Immature natural killer cell (primary cell): ENCODE measurements at places on chromosomes 1 and 21.
A peak's percentile ranks its signal among the peaks of the same experiment; 100 is the strongest.

DNA sequence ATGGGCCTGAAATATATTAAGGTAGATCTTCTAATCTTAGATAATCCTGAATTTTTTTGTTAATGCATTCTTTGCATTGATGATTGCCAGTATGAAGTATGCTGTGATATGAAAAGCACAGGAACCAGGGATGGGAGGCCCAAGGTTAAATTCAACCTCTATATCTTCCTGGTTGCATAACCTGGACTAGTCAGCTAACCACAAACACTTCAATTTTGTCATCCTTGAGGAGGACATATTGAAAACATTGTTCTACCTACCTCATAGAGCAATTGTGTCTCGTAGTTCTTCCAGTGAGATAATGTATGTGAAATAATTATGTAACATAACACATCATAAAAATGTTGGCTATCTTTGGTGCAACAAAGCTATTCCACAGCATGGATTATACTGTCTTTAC is 25.6 kb downstream of the PDC start:
- H3K36me3 ChIP-seq = no peaks in the 10 kb centered on the region
- no peak overlapping the region for H3K27ac ChIP-seq
- no peak for DNase-seq
- peaks cover 1% of the 10 kb centered on the region for H3K27me3 ChIP-seq
- no peaks in the 10 kb centered on the region for H3K4me1 ChIP-seq

DNA sequence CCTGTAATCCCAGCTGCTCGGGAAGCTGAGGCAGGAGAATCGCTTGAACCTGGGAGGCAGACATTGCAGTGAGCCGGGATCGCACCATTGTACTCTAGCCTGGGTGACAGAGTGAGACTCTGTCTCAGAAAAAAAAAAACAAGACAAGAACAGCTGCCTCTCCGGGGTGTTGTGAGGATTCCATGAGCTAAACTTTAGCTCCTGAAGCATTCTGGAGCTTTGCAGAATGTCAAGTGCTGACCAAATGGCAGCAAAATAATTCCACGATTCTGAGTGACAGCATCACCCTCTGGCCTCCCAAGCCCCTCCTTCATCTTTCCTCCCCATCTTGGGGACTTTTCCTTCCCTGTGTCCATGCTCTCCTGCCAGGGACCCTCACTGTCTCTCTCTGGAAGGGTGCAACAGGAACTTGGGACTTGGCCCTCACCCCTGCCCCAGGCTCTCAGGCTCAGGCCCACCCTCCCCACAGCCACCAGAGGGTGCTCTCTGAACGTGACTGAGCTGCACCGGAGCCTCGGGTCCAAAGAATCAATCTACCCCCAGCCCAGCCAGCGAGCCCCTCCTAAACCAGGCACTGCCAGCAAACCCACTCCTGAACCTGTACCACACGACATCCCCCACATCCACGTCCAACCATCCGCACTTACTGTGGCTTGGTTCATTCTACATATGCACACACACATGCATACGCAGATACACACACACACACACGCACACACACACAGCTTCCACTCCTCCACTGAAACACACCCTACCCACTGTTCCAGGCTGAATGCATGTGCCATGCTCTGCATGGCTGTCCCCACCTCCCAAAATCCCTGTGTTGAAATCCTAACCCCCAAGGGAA is 45.7 kb downstream of the ACOT7 start:
- H3K27me3 ChIP-seq = peaks cover 3% of the 10 kb centered on the region
- H3K4me1 ChIP-seq = peaks cover 33% of the 10 kb centered on the region
- peaks cover 3% of the 10 kb centered on the region for H3K36me3 ChIP-seq
- peak; percentile 67 for DNase-seq

DNA sequence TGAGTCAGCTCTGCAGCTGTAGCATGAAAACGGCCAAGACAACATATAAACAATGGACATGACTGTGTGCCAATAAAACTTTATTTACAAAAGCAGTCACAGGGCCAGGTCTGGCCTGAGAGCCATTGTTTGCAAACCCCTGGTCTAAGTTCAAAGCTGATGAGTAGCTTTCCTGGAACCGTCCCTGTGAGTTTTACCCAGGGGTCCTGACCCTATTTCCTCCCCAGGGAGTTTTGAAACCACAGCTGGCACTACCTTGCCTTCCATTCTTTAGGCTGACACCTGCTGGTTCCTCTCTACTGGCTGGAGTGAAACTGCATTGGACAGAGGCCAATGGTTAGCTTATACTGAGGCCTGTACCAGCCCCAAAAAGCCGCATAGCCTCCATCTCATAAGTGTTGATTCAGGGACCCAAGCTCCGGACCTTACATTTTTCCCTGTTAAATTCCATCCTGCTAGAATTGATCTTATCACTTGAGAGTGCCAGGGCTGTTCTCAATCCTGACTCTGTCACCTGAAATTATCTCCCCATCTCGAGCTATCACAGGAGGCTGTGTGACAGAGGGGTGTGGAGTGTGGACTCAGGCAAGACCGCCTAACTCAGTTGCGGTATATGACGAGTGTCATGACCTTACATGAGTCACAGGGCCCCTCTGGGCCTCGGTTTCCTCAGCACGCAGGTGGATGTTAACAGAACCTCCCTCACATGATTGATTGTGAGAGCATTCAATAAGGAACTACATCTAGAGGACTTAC is 343.6 kb downstream of the NPHP4 start:
- H3K27me3 ChIP-seq = peaks cover 16% of the 10 kb centered on the region
- no peak overlapping the region for H3K27ac ChIP-seq
- no peaks in the 10 kb centered on the region for H3K36me3 ChIP-seq
- DNase-seq = no peak
- no peak overlapping the region for H3K4me3 ChIP-seq
- H3K4me1 ChIP-seq = no peaks in the 10 kb centered on the region

DNA sequence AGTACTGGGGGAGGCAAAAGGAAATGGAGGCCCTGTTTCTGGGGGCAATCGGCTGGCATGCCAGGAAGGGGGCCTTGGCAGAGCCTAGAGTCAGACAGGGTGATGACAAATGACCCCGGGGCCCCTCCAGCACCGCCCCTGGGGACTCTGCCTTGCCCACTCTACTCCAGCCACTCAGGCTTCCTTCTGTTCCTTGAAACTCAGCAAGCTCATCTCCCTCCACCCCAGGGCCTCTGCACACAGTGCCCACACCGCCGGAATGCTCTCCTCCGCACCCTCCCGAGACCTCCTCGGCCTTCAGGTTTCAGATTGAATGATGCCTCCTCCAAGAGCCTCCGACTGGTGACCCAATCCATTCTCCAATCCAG is 122.5 kb upstream of the ZBTB40 start:
- no peaks in the 10 kb centered on the region for H3K36me3 ChIP-seq
- no peak overlapping the region for H3K4me3 ChIP-seq
- DNase-seq = no peak
- H3K27ac ChIP-seq = no peak overlapping the region

DNA sequence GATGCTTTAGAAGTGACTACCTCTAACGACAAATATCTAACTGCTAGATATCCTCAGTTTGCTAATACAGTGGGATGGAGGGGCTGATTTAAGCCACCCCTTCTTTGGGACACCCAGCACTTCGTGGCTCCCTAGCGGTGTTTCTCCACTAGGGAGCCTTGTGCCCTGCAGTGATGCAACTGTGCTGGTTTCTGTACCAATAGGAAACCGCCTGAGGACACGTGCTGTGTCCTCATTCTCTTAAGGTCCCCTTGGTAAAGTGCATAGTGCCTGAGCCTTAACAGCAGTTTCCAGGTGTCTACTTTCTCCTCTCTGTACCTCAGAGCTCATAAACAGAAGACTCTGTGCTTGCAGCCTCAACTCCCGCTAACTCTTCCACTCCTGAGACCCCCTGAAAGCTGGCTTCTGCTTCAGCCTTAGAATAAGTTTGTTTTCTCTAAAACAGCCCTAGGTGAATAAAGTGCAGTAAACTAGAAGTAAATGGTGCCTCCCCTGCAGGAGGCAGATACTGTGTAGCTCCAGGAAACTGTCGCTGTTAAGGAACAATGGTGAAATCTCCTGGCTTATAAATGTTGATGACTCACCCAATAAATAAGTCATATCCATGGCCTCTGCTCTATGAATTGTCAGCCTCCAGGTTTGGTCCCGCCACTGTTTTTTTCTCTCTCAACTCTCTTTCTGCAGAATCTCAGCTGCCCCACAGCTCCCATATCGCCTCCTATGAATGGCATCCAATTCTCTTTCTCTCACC is 130.4 kb downstream of the AK5 start:
- H3K36me3 ChIP-seq = peaks cover 33% of the 10 kb centered on the region
- H3K4me3 ChIP-seq = no peak overlapping the region
- H3K27me3 ChIP-seq = peaks cover 5% of the 10 kb centered on the region
- DNase-seq = no peak
- H3K4me1 ChIP-seq = peaks cover 21% of the 10 kb centered on the region

- peaks cover 3% of the 10 kb centered on the region for H3K4me1 ChIP-seq
- H3K4me3 ChIP-seq = no peak overlapping the region
- peaks cover 3% of the 10 kb centered on the region for H3K27me3 ChIP-seq
- no peak for DNase-seq
These were observed 492.2 kb upstream of the PKN2 start for GRCh38 chr1:88191917-88192316.

- H3K27me3 ChIP-seq = no peaks in the 10 kb centered on the region
- H3K4me3 ChIP-seq = no peak overlapping the region
- H3K4me1 ChIP-seq = no peaks in the 10 kb centered on the region
- H3K27ac ChIP-seq = no peak overlapping the region
These were observed 200.9 kb downstream of the DISC1 start for GRCh38 chr1:231827337-231828105.

GRCh38 chr1:31523012-31523411 is 53.3 kb upstream of the TINAGL1 start:
- no peak for DNase-seq
- no peak overlapping the region for H3K27ac ChIP-seq
- H3K4me1 ChIP-seq = no peaks in the 10 kb centered on the region
- peaks cover 3% of the 10 kb centered on the region for H3K27me3 ChIP-seq
- no peaks in the 10 kb centered on the region for H3K36me3 ChIP-seq

- no peak overlapping the region for H3K27ac ChIP-seq
- H3K27me3 ChIP-seq = peaks cover 2% of the 10 kb centered on the region
- H3K4me3 ChIP-seq = no peak overlapping the region
- H3K36me3 ChIP-seq = peaks cover 5% of the 10 kb centered on the region
These were observed 137.4 kb upstream of the COL6A1 start for GRCh38 chr21:45844181-45844580.

DNA sequence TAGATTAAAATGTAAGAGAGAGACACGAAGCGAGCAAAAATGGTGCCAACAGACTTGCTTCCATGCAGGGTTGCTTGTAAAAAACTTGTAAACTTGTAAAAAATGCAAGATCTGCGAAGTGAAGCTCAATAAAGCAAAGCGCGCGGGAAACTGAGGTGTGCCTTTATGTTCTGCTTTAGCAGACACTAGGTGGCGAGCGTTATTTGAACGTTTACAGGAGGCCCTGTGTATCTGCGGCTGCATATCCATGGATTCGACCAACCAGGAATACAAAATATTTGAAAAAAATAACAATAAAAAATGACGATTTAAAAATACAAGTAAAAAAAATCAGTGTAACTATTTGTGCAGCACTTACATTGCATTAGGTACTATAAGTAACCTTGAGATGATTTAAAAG is 1.5 kb downstream of the UBE2G2 start:
- no peak for DNase-seq
- H3K27me3 ChIP-seq = peaks cover 5% of the 10 kb centered on the region
- peaks cover 8% of the 10 kb centered on the region for H3K36me3 ChIP-seq
- H3K4me3 ChIP-seq = peak overlapping the region; percentile 91

DNA sequence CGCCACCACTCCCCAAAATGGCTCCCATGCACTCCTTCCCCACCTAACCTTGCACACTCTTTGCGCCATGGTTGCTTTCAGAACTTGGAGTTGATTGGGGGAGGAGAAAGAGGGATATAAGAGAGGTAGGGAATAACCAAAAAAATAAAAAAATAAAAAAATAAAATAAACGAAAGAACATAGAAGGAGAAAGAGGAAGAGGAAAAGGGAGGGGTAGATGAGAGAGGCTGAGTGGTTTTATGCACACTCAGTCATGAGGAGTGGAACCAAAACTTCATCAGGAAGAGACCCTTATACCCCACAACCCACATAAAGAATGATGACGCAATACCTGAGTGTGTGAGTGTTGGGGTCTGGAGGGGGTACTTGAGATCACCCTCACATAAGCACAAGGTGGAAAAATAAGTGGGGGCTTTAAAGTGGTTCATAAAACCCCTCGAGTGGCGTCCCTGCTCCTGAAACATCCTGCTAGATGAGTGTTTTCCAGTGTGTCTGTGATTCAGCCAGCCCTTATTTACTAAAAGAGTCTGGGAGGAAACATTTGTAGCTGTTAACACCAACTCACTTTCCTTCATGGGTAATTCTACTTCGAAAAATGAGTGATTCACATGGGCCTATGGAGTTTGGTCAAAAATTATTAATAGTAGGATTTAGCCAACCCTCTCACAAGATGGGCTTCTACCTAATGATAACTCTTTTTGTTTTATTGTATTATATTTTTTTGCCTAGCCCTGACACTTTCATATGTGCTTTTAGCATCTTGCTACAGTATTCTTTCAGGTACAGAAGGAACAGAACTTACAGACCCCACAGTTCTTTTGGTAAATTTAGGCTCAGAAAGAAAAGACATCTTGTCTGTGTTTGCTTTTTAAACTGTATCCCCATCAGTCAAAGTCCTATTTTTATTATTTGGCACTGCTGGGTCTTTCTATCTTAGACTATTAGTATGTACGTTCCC is 5.2 kb downstream of the SLAMF1 start:
- no peaks in the 10 kb centered on the region for H3K36me3 ChIP-seq
- H3K27me3 ChIP-seq = peaks cover 12% of the 10 kb centered on the region
- H3K4me1 ChIP-seq = peaks cover 56% of the 10 kb centered on the region

GRCh38 chr1:236103059-236103458 is 38.2 kb upstream of the NID1 start:
- peaks cover 2% of the 10 kb centered on the region for H3K27me3 ChIP-seq
- DNase-seq = no peak
- no peak overlapping the region for H3K4me3 ChIP-seq
- no peaks in the 10 kb centered on the region for H3K36me3 ChIP-seq
- no peak overlapping the region for H3K27ac ChIP-seq

GRCh38 chr1:230112131-230112701 is 45.2 kb downstream of the GALNT2 start:
- H3K4me3 ChIP-seq = no peak overlapping the region
- peaks cover 3% of the 10 kb centered on the region for H3K27me3 ChIP-seq
- H3K36me3 ChIP-seq = peaks cover 11% of the 10 kb centered on the region
- no peak overlapping the region for H3K27ac ChIP-seq

- H3K4me1 ChIP-seq = peaks cover 10% of the 10 kb centered on the region
- H3K36me3 ChIP-seq = peaks cover 3% of the 10 kb centered on the region
- peaks cover 1% of the 10 kb centered on the region for H3K27me3 ChIP-seq
- no peak overlapping the region for H3K4me3 ChIP-seq
These were observed 71.1 kb upstream of the DPT start for GRCh38 chr1:168799927-168800605.

DNA sequence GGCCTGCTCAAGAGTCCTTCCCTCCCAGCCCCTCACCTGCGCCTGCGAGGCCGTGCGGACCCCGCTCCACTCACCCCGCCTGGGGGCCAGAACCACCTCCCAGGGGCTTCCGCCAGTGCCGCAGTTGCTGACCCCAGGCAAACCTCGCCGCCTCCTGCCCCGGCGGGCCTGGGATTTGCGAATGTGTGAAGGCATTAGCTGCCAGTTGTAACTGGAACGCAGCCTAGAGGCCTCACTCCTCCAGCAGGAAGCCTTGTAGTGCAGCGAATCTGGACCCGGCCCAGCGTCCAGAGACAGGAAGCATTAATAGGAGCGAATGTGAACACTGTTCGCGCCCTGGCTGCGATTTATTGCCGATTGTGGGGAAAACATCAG is 140.9 kb upstream of the ARHGEF16 start:
- no peak for DNase-seq
- no peak overlapping the region for H3K4me3 ChIP-seq
- no peak overlapping the region for H3K27ac ChIP-seq
- peaks cover 13% of the 10 kb centered on the region for H3K27me3 ChIP-seq
- H3K36me3 ChIP-seq = no peaks in the 10 kb centered on the region

- peak; percentile 21 for DNase-seq
- H3K27ac ChIP-seq = no peak overlapping the region
- H3K36me3 ChIP-seq = no peaks in the 10 kb centered on the region
- H3K4me3 ChIP-seq = peak overlapping the region; percentile 87
- H3K4me1 ChIP-seq = peaks cover 23% of the 10 kb centered on the region
These were observed 404 bp upstream of the SCMH1 start for GRCh38 chr1:41242342-41243078.
